ENCODE measurements at places on chromosomes 2 and 18.
A peak's percentile ranks its signal among the peaks of the same experiment; 100 is the strongest.

GRCh38 chr2:131148426-131148825 lies 43.3 kb downstream of the PLEKHB2 start:
- DNase-seq, result no peak

DNA sequence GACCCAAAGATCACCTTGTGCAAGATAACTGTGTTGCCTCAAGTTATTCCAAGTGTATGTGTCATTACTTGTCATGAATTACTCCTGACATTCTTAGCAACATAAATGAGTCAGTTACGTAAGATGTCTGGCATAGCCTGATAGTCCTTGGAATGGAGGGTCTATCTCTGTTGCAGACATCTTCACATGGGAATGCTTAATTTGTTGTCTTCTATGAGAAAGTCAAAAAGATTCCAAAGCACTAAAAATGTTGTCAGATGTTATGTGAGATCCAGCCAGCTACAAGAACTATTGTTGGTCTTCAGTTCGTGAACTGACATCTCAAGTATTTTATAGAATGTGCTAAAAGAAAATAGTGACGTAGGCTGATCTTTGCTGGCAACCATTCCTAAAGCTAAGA lies 178.2 kb upstream of the RASGRP3 start:
- no peak for DNase-seq

- no peak for DNase-seq
Measured at GRCh38 chr2:172261292-172261691, 158.6 kb upstream of the DLX2 start.

DNA sequence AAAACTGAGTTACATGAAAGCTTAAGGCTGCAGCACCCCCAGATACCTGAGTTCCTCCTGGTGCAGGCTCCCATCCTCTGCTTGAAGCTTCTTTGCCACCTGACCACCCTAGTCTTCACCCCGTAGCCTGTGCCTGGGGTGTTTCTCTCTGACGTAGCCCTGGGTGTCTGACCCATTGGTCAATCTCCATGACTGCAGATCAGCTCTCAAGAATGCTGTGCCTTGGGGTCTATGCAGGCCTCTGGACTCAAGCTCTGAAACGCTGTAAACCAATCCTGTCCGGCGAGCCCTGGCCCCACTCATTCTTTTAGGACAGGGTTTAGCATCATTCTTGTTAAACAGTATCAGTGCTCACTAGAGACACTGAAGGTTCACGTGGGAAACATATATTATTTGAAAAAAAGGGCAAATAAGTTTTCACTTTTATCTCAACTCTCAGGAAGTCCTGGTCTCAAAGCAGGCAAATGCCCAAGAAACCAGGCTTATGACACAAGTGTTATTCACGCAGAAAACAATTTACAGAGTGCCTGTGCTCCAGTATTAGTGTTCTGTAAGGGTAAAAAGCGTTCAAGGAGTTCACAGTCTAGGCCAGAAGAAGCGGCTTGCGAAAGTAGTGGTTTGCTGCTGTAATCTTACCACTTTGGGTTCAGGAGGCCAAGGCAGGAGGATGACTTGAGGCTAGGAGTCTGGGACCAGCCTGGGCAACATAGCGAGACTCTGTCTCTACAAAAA lies 22.8 kb upstream of the PPP4R1 start:
- no peak for DNase-seq

GRCh38 chr18:5431836-5432575 lies 111.8 kb downstream of the EPB41L3 start:
- no peak for DNase-seq

GRCh38 chr18:79786304-79786703 lies 11.4 kb upstream of the KCNG2 start:
- no peak for DNase-seq

DNA sequence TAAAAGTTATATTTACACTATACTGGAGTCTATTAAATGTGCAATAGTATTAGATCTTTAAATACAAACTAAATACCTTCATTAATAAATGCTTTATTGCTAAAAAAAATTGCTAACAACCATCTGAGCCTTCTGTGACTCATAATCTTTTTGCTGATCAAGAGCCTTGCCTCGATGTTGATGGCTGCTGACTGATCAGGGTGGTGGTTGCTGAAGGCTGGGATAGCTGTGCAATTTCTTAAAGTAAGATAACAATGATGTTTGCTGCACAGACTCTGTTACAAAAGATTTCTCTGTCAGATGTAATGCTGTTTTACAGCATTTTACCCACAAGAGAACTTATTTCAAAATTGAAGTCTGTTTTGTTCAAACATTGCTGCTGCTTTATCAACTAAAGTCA lies 421.4 kb upstream of the CYRIA start:
- no peak for DNase-seq

DNA sequence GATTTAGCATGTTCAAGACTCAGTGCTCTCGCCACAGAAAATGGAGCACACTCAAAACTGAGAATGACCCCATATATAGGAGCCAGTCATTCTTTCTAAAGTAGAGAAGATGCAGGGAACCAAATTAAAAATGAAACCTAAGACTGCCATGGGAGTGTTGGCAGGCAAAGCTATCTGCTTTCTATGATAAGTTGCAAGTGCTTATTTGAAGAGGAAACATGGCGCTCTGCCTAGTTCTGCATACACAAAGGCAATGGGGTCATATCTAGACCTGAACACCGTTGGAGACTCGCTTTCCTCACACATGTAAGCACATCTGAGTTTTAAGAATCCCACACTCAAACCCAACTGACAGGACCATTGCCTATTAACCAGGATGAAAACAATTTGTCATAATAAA lies 292.5 kb downstream of the ALK start:
- DNase-seq, result peak; percentile 12

GRCh38 chr2:232873292-232873908 lies 3.3 kb downstream of the SNORC start:
- no peak for DNase-seq

DNA sequence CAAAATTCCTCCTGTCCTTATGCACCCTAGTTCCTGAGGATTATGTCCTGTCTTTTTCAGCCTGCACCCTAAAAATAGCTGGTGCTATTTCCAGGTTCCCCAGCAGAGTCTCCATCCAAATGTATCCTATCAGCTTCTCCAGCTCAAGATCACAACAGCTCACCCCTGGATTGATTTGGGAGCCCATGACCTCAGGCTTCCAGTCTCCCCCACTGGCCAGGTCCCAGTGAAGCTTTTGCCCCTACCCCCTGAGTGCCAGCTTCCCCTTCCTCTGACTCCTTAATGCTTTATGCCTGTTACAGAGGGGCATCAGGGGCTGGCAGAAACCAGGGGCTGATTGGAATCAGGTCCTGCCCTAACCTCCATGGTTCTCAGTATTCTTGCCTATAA lies 76.9 kb upstream of the DAPL1 start:
- DNase-seq, result no peak

GRCh38 chr18:2087877-2088673 lies 483.2 kb downstream of the METTL4 start:
- no peak for DNase-seq

- no peak for DNase-seq
Measured at GRCh38 chr2:10253596-10254372, 48.9 kb upstream of the HPCAL1 start.

GRCh38 chr2:111019381-111019780 lies 101.3 kb upstream of the BCL2L11 start:
- no peak for DNase-seq

- DNase-seq, result peak; percentile 41
Measured at GRCh38 chr2:133765658-133766057, 197.4 kb upstream of the NCKAP5 start.
